NCI-H1105 (cell line): ENCODE measurements at places on chromosomes 1 and 21.
A peak's percentile ranks its signal among the peaks of the same experiment; 100 is the strongest.

- no peak for DNase-seq
These were observed 183.2 kb upstream of the VAMP3 start for GRCh38 chr1:7587773-7588456.

DNA sequence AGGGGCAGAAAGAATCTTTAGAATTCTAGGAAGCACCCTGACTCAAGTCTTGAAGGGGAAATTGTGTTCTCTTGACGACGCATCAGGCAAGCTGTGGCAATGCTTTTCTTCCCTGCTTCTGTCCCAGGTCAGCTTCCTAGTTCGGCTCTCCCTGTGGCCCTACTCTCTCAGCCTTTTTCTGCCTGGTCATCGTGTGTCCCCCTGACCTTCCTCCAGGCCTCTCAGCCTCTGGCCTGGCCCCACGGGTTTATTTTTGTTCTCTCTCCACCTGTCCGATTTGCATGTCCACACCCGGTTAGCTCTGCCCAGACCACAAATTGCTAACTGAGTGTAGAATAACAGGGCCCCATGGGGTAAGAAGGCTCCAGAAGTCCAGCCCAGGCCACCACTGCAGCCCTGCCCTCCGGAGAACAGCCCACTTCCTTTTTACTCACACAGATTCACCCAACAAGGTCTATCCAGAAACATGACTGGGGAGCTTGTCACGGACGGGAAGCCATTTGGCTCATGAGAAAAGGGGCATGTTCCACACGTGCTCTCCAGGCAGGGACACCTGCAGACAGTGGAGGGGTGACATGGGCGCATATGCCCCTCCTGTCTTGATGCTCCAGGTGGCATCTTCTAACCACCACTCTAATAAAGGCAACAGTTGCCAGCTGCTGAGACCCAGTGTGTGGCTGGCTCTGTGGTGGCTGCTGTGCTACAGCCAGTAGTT, 9.8 kb downstream of the KCNN3 start:
- no peak for DNase-seq

- DNase-seq = no peak
These were observed 26.0 kb upstream of the UAP1 start for GRCh38 chr1:162535501-162535900.

- DNase-seq = no peak
These were observed 9.8 kb downstream of the RGS8 start for GRCh38 chr1:182674346-182675246.

DNA sequence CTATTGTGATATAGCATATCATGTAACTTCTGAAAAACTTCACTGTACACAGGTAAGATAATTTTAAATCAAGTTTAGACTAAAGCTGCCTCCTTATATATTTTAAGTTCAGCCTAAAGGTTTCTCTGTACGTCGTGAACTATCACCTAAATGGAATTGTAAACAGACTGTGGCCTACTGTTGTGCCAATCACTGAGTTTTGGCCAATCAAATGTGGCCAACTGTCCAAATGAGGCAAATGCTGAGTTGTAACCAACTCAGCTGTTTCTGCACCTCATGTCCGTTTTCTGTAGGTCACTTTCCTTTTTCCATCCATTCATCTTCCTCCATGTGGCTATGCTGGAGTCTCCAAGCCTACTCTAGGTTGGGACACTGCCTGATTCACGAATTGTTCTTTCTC, 63.7 kb upstream of the ST6GALNAC3 start:
- no peak for DNase-seq

DNA sequence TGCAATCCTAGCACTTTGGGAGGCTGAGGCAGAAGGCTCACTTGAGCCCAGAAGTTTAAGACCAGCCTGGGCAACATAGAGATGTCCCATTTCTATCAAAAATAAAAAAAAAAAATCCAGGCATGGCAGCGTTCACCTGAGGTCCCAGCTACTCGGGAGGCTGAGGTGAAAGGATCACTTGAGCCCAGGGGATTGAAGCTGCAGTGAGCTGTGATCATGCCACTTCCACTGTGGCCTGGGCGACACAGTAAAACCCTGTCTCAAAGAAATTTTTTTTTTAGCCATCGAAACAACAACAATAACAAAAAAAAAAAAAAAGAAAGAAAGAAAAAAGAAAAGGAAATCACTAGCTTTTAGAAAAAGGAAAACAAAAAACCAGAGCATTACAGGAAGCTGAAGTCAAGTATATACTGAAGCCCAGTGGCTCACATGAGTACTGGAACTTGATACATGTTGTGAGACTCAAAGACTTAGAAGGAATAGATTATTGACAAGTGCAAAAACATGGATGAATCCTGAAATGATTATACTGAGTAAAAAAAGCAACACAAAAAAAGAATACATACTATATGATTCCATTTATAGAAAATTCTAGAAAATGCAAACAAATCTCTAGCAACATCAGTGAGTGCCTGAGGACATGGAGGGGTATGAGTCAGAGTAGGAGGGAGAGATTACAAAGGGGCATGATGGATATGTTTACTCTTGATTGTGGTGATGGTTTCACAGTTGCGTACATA, 6.1 kb upstream of the RABGAP1L start:
- no peak for DNase-seq

DNA sequence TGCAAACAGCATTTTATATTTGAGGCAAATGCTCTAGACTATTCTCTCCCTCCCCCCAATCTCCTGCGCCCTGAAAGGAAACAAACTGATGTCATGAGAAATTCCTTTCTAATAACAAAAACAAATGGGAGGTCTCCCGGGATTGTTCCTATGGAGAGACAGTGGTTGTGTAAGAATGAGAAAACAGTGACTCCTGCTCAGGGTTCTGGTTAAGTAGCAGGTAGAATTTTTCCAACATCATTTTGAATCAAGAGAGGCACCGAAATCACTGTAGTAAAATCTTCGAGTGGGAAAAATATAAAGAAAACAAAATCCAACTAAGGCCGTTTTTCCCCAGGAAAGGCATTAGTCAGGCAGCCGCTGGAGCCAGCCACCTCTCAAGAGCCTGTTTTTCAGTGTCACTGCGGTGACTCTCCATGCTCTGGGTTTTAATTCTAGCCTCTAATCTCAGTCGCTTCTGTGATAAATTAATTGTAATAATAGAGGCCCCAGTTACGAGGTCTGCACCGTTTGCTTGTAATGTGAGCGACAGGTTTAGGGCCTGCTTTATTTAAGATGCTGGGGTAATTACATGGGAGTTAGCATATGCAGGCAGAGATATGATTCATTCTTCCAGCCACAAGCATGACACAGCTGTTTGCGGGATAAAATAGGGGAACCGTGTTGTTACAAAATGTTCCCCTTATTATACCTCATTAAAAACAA, 80.3 kb downstream of the RNF220 start:
- no peak for DNase-seq

DNA sequence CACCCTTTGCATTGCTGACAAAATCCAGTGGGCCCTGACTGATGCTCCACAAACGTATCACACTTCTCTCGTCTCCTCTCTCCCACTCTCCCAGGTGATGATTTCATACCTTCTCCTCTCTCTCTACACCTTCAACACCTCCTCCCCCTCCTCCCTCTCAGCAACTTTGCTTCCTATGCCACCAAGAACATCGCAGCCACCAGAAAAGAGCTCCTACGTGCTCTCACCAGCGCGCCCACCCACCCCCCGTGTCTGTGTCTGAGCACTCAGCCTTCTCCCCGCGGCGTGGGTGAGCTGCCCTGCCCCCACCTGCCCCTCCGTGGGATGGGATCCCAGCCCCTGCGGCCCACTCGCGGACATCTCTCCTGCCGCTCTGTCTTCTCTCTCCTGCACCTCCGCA, 55.1 kb upstream of the COX20 start:
- DNase-seq = no peak

DNA sequence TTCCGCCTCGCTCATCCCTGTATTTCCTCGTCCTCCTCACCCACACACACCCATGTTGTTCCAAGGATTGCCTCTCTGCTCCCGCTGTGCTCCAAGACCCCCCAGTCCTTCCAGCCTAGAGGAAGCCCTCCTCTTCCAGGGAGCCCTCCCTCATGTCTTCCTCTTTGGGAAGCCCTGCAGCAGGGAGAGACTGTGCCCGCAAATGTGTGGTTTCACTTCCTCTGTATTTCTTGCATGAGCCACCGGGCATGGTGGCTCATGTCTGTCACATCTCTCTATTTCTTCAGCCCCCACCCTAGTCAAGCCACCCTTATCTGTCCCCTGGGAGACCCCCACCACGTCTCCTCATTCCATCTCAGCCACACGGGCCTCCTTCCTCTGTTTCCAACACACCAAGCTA, 57.5 kb upstream of the PAX7 start:
- DNase-seq = no peak

DNA sequence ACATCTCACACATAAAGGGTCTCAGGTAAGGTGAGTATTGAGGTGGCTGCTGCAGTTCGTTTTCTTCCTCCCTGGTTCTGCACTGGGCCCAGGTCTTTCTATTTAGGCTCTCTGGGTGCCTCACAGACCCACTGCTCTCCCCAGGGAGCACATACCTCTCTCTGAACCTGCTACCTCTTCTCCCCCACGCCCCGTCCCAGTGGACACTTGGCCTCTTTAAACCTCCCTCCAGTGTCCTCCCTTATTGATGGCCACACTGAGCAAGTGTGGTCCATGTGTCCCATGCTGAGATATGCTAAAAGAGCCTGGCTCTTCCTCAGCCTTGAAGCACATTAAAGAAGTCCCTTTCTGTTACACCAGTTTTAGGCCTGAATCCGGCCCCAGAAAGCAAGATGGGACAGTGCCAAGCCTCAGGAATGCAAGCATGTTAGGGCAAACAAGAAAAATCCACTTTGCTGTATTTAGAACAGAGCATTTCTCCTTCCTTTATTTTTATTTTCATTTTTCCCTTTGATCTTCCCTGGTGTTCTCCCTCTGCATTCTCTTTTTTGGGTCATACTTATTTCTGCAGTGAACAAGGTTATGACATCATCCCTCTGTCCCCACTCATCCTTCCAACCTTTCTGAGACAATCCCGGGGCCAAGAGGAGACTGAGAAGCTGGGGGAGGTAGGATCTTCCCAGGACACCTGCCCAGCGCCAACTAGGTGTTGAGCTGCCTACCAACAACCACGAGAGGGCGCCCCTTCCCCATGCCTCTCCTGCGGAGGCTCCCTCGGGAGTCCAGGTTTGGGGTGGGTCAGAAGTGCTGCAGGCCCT, 5.0 kb upstream of the CHI3L2 start:
- peak; percentile 63 for DNase-seq

DNA sequence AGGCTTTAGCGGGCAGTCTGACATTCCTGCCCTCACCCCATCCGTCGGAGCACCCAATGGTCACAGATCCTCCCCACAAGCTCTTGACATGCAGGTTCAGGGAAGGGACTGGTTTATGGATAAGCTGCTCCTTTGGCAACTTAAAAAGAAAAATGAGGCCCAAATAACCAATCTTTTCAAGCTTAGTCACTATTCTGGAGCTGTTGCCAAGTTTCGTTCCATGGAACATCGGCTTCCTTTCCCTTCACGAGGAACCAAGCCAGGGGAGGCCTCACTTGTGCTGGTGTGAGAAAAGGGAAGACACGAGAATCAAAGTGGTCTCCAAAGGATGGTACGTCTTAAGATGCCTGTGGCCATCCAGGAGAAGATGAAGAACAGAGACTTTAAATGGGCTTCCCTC, 46.1 kb upstream of the LPAR3 start:
- no peak for DNase-seq

GRCh38 chr1:154556422-154556821, 2.0 kb downstream of the UBE2Q1 start:
- DNase-seq = no peak

- DNase-seq = no peak
These were observed 38.9 kb downstream of the PGM1 start for GRCh38 chr1:63632110-63632509.

- DNase-seq = no peak
These were observed 30.8 kb downstream of the EPHA2 start for GRCh38 chr1:16125088-16125470.

DNA sequence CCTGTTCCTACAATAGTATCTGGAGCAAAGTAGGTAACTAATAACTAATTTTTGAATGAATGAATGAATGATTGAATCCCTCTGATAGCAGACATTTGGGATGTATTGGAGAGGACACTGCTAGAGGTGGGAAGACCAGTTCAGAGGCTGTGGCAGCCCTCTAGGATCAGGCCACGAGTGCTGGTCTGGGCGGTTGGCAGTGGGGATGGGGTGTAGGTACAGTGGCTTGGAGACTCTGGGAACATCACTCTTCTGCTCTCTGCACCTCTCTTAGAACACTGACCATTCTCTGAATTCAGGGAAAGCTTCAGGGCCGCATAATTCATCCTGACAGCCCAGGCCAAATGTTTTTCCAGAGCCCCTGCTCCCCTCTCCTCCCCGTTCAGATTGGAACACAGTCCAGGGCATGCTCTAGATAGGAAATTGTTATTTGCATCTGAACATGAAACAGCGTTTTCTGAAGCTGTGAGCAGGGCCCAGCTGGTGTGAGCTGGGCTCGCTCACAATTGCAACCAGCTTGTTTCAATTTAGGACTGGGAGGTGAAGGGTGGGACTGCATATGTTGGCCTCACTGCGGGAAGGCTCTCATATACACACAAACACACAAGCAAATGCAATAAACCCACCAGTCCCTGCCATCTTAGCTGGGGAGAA, 253.1 kb upstream of the USP24 start:
- no peak for DNase-seq

DNA sequence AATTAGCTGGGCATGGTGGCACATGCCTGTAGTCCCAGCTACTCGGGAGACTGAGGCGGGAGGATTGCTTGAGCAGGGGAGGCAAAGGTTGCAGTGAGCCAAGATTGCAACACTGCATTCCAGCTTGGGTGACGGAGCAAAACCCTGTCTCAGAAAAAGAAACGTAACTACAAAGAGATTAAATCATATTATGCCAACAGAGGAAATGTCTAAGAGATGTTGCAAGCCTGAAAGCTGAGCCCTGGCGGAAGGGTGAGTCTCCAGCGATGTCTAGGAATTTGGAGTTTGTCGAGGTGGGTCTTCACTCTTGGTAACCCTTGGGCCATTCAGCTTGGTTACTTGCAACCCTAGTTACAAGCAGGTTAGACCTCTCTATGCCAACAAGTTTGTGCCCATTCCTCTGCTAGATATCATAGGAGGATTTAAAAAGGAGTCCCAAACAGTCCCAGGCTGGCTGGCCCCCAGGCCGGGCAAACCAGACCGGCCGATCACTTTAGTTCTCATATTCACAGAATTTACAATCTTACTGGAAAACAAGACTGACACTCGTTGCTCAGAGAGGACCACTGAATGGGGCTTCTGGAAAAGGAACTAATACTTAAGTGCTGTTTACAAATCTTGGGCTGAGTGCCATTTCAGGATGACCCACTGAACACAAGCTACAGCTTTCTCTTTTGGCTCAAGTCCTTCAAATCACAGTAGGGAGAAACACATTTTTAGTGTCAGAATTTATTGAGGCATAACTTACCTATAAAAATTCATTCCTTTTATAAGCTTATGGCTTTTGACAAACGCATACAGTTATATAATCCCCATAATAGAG, 27.1 kb downstream of the SLC30A1 start:
- DNase-seq = no peak

DNA sequence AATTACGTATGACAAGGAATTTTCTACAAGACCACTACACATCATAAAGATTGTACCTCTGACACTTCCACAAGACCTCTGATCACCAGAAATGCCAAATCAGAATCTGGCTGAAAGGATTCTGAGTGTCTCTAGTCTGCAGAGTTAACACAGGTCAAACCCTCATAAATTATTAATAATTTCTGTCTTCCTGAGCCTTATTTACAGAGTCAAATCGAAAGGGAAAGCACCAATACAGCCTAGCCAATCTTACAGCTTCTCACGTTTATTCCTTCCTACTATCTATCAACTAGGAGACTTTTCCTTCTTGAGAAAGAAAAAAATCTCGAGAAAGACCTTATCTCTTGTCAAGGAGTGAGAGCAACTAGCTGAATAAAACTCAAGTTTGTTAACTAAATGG, 2151.6 kb downstream of the MRPL39 start:
- DNase-seq = no peak

GRCh38 chr21:45465105-45465504, 60.1 kb downstream of the COL18A1 start:
- no peak for DNase-seq

- no peak for DNase-seq
These were observed 13.0 kb upstream of the CD48 start for GRCh38 chr1:160724465-160725242.
